ENCODE measurements at places on chromosomes 12 and 14. TPM values are rescaled to one million over a fixed set of nuclear protein-coding genes. Genes with fewer than 3 reads are reported as not detected.

The RASSF9 gene
- total RNA-seq: under 0.01 TPM

The NANOG gene
- total RNA-seq: under 0.01 TPM

The ERO1A gene
- 95.8 TPM for total RNA-seq

The PRICKLE1 gene
- 12.6 TPM for total RNA-seq

The MFAP5 gene
- 726 TPM for total RNA-seq

The TAMALIN gene
- not detected for total RNA-seq

The C12orf57 gene
- 133 TPM for total RNA-seq

Data from placental epithelial cell (primary cell).